ENCODE measurements at places on chromosomes 5 and 9.

DNA sequence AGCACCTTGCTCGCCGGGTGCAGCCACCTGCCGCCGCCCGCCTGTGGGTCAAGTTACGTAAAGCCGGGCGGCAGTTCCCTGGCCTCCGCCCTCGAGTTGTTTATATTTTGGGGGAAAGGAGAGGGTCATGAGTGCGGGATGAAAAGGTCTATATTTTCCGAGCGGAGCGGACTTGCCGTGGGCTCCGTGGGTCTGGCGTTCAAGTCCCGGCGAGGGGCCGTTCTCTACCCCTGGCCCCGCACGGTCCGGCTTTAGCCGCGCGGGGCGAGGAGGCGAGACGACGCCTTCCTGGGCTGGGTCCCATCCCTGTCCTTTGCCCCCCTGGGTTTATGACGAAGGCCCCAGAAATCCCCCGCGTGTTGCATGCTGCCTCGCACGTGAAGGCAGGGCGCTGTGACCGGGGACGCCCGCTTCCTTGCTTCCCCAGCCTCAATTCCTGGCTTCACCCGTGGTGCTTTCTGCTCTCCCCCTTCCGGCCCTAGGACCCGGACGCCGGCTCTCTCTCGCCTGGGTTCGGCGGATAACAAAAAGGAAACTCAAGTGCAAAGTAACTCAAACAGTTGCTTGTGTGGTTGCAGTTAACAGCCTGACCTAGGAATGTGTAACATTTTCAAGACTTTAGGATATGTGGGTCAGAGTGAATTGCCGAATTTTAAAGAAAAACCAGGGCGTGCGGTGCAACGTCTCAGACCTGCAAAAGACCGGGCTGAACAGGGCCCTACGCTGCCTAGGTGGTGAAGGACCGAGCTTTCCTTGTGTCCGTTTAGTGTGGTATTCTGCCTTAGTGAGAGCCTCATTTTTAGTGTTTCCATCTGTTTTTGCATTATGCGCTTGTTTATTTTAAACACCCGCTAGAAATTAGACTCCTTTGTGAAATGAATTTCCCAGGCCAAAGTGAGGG lies 810 bp downstream of the VPS13A start:
- no peak for DNase-seq

- no peak for DNase-seq
Observed at GRCh38 chr9:113626735-113627495, 163.4 kb downstream of the RGS3 start.

DNA sequence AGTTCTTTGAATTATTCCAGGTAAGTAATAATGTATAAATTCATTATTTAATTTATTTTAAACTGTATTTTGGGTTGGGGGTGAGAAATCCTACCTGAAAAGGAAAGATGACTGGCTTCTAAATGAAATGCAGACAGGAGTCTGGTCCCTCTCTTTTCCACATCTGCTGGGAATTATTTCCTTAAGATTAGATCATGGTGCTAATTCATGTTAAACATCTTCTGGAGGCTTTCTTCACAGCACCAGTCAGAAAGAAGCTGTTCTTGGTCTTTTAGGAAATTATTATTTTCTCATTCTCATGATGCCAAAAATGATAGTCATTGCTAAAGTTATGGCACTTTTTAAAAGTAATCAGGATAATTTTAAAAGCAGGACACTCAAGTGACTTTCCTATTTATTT lies 254.2 kb downstream of the CWC27 start:
- no peak for DNase-seq

DNA sequence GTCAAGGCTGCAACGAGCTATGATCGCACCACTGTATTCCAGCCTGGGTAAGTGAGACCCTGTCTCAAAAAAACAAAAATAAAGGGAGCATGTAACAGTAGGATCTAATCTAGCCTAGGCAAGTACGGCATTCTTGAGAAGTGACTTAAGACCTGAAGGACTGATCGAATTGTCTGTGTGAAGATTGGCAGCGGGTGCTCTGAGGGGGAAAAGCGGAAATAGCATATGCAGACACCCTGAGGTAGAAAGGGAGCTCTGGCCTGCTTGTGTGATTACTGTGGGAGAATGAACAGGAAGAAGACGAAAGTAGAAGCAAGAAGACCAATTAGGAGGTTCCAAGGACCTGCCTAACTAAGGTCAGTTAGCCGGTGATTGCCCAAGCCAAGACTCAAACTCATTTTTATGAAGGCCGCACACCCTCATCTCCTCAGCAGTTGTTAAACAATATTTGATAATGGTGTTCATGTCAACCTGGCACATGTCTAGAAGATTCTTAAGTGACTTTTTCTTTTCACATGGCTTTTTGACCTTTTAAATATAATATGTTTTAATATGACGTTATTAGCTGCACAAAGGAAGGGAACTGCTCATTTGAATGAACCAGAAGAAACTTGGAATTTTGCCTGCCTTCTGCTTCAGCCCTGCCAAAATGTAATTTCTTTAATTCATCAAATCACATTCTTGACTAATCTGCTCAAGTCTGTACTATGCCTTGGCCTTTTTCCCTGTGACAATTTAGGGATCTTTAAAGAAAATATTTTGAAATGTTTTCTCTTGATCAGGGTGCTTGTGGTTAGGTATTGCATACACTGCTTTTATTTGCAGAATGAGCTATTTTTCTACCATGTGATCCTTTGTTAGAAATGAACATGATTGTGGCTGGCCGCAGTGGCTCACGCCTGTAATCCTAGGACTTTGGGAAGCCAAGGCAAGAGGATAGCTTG lies 289.2 kb upstream of the DMRT1 start:
- DNase-seq = no peak

- DNase-seq = no peak
Observed at GRCh38 chr9:16320338-16320902, 550.0 kb downstream of the BNC2 start.

GRCh38 chr5:175566697-175567096 lies 88.3 kb downstream of the SFXN1 start:
- no peak for DNase-seq

DNA sequence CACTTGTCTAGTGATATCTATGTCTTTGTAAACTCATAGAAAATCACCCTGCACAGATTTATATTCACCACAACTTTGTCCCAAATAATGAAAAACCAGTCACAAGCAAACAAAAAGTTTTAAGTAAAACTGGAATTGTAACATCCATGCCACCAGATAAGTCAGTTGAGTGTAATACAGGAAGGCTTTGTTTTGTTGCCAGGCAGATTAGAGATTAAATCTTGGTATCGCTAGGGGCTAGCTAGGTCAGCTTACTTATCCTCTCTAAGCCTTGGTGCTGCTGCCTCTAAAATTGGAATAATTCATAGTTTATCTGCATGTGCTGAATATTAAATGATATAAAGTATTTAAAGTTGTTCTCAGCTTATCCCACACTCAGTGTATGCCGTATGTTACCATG lies 1062.5 kb downstream of the CDH9 start:
- no peak for DNase-seq

DNA sequence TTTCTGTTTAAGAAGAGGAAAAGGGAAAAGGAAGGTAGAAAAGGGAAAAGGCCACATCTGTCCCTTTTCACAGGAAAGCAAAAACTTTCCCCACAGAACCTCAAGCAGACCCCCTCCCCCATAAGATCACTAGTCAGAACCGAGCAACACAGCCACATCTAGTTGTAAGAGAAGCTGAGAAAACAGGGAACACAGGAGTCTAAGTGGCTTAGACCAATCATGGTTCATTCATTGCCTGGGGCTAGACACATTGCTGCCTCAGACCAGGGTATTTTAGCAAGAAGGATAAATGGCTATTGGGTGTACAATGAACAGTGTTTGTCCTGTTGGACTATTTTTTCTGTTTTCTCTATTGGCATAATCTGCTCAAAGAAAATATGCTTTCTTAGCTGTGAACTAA lies 98.0 kb downstream of the ARL15 start:
- no peak for DNase-seq

DNA sequence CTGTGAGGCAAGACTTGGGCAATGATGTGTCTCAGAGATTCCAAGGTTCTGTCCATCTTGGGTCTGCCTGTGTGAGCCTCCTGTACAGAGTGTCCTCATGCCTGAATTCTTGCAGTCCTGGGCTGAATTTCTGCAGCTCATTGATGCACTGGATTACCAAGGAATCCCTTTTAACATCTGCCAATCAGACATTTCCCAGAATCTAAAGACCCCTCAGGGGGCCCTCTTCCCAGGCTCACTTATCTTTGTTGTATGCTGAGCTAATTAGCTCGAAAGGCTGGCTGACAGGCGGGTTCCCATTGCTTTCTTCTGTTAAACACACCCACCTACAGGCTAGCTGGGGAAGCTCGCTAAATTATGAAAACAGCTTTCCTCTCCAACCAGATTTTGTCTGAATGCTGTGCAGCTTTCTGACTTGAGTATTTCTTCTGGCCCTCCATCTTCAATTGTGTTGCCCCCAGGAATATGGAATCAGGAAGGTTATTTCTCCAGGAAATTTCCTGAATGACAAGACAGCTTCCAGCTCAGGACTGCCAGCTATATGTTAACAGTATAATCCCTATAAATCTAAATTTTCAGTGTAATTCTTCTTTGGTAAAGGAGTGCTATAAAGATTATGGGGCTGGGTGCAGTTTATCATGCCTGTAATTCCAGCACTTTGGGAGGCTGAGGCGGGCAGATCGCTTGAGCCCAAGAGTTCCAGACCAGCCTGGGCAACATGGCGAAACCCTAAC lies at the start of gene LIX1:
Gene LIX1 (minus strand): TSS at position 91 of the 734 bp plus-strand sequence. CDS start 35 bp downstream, at position 56.
- peak; percentile 52 for DNase-seq

GRCh38 chr9:99626426-99626825 lies 195.3 kb upstream of the NR4A3 start:
- no peak for DNase-seq

All from NCI-H2081 (cell line).